Neural crest cell (in vitro differentiated cells): ENCODE measurements at places on chromosomes 3 and 15.

DNA sequence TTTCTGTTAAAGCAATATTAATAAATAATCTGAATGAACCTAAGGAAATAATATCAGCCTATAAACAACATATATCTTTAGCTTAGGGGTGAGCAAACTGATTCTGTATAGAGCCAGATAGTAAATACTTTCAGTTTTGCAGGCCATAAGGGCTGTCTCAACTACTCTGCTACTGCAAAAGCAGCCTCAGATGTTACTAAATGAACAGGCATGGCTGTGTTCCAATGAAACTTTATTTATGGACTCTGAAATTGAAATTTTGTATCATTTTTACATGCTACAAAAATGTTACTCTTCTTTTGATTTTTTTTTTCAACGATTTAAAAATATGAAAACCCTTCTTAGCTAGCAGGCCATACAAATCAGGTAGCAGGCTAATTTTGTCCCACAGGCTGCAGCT lies 212.8 kb upstream of the PRICKLE2 start:
- no peak for DNase-seq

DNA sequence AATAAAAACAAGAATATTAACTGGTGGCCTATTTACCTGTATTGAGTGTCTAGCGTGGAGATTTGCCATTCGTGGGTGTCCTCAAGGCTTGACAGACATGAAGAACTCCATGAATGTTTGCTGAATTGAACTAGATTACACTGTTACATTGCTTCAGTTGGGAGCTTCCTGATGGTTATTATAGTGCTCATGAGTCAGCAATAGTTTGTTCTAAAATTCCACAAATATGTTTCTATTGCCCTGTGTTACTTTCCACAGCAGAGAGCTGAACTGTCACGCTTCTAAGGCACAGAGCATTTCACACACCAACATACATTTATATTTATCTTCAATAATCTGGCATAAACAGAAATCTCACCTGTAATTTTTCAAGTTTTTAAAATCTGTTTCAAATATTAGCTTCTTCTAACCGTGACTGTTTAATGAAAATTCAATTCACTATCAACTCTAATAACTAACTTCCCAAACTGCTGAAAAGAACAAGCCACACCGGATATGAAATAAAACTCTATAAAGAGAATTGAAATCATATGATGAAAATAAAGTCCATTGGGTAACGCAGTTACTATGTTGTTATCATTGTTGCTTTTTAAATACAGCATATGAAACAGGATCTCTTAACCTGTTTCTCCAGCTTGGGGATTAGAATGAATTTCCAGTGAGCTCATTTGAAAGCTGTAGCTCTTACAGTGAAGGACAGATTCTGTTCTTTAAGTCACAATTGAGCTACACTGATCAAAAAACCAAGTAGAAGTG lies 61.2 kb upstream of the MCF2L2 start:
- DNase-seq: no peak

DNA sequence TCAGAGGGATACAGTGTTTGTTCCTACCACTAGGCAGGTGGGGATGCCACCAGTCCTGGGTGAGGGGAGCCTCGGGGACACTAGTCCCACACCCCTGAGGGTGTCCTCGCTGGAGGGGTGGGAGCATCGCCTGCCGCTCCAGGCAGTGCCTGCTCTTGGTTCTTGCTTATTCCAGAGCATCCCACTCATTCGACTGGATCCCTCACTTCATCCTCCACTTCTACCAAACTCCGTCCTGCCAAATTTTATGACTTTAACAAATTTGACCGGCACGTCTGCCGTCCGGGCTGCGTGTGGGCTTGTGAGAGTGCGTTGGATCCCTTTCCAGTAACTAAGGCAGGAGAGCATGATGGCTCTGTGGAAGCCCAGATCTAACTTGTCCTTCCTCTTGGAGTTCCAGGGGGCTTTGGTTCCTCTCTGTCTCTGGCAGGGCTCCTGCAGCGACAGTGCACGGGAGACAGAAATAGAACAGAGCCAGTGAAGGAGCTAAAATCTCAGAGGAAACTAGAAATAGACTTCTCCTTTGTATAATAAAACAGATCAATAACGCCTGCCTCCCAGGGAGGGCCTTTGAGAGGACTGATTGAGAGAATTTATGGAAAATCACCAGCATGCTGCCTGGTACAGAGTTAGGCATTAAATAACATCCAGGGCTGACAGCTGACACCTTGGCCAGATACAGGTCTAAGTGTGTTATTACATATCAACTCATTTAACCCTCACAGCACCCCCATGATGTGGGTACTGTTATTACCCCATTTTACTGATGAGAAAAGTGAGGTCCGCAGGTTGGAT lies 34.5 kb downstream of the MGLL start:
- DNase-seq: no peak

- no peak for DNase-seq
These were observed 73.5 kb downstream of the MGLL start for GRCh38 chr3:127748754-127749327.

GRCh38 chr3:32498252-32498651 lies 4.4 kb downstream of the CMTM6 start:
- no peak for DNase-seq

- no peak for DNase-seq
These were observed 151.3 kb downstream of the OR4M2 start for GRCh38 chr15:22231603-22232002.

DNA sequence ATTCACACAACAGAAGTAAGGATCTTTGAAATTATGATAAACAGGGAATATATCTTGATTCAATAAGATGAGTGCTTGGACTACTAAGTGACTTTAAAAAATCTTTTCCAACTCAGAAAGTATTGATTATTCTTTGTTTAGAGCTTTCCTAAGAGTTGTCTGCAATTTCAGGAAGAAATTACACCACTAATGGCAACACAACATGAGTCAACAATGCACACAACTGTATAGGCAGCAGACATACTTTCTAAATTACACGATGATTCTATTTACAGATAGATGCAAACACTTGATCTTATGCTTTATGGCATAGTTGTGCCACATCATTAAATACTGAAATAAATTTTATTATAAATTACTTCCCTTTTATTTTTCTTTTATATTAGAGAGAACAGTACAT lies 4.4 kb downstream of the NAA50 start:
- no peak for DNase-seq

GRCh38 chr15:57298204-57298603 lies 78.1 kb upstream of the CGNL1 start:
- no peak for DNase-seq

DNA sequence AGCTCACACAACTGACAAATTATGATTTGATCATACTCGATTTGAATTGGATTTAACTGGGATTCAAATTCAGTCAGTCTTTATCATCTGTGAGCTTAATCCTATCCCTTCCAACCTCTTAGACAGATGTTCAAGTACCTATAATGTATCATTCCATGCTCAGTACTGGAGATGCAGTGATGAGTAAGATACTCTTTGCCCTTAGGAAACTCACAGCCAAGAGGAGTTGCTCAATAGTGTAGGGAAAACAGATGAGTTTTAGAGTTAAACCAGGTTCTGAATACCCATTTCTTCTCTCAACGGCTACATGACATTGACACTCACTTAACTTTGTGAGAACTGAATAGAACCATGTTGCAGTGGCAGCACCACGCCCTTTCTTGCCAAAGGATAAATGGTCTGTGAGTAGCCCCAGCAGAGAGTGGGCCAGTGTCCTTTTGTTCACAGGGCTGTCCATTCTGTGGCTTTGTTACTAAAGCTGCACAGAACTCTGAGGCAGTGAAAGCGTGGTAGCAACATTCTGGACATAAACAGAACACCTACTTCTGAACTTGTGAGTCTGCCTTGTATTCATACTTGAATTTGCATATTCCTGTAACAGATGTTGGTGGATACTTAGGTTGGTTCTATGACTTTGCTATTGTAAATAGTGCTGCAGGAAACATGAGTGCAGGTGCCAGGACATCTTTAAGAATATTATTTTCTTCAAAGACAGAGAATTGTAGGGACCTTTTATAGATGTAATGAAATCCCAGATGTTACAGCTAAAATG lies 91.6 kb downstream of the RASA2 start:
- DNase-seq: no peak

DNA sequence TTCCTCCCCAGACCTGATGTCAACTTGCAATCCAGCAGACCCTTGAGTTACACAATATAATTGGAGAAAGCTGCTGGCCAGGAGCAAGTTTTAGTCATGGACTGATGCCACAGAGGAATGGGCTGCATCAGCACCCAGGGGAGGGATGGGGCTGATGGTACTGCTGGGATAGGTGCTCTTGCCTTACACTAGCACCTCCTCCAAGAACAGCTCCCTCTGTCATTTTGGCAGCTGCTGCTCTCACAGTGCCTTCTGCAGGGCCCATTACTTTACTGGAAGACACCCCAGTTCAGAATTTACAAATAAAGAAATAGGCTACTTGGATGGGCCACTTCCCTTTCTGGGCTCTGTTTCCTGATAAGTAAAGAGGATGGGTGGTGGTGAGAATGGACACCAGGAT lies 85.3 kb upstream of the RORA start:
- no peak for DNase-seq

GRCh38 chr15:69609776-69610175 lies 157.2 kb downstream of the RPLP1 start:
- DNase-seq: no peak

DNA sequence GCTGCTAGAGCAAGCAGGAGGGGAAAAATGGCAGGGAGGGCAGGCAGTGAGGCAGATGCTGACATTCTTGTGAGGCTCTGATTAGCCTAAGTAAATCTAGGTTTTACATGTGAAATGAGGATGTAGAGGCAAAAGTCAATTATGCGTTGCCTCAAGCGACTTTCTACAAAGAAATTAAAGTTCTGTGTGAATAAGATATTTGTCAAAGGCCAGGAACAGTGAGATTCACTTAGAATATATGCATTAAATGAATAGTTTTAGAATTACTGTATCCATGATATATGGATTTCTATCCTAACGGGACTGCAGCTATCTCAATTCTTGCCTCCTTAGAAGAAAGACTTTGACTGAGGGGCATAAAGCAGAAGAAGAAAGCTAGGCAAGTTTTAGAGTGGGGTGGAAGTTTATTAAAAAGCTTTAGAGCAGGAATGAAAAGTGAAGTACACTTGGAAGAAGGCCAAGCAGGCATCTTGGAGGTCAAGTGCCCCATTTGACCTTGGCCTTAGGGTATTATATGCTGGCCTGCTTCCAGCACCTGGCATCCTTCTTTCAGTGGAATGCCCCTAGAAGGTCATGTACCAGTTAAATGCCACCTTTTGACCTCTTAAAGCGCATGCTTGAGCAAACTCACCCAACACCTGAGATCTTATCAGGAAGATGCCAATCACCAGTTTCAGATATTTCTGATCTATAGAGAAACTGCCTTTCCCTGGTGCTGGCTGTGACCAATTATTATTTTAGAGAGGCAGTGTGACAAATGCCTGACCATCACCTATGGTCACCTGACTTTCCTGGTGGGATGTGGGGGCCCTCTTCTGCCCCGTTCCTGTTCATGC lies 38.2 kb downstream of the OSTN start:
- no peak for DNase-seq

- DNase-seq: no peak
These were observed 457.1 kb upstream of the ROBO2 start for GRCh38 chr3:76582632-76583378.

DNA sequence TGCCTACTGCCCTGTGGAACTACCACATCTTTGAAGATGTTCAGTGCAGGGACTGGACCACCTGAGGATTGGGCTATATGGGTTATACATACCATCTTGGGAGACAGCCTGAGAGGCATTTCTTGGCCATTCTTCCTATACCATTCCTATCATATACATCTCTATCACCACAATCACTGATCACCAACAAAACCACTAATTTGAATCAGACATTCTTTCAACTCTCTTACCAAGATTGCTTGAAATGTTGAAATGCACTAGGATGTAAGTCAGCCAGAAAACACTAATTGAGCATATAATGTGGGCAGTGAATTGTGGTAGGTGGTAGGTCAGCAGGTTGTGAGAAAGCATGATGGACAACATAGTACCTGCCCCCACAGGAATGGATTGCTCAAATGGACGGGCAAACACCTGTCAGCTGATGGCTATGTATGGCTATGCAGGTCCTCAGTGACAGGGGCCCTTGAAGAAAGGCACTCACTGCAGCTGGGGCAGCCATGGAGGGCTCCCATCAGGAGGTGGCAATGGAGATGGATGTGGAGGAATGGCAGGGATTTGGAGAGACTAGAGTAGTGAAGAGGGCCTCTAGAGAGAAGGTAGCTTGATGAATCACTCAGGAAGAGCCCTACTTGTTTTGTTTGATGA lies 49.1 kb downstream of the AMOTL2 start:
- no peak for DNase-seq

GRCh38 chr3:17823816-17824215 lies 81.4 kb upstream of the TBC1D5 start:
- DNase-seq: no peak

- DNase-seq: no peak
These were observed 8.8 kb downstream of the BSN start for GRCh38 chr3:49563040-49563578.

DNA sequence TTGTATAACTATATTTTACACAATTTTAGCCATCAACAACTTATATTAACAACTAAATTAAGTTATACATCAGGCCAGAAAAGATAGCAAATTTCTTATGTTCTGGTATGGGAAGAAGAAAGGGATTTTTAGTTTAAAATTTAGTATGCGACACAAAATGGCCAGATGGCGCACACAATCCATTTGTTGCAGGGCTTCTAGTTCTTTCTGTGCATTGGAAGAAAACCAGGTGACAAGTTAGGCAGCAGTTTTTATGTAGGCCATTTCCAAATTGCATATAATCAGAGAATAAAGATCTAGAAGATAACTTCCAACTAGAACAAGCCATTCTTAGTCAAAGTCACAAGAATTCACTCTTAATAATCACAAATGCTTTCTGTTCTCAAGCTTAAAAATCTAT lies 230.1 kb upstream of the ZNF717 start:
- no peak for DNase-seq

DNA sequence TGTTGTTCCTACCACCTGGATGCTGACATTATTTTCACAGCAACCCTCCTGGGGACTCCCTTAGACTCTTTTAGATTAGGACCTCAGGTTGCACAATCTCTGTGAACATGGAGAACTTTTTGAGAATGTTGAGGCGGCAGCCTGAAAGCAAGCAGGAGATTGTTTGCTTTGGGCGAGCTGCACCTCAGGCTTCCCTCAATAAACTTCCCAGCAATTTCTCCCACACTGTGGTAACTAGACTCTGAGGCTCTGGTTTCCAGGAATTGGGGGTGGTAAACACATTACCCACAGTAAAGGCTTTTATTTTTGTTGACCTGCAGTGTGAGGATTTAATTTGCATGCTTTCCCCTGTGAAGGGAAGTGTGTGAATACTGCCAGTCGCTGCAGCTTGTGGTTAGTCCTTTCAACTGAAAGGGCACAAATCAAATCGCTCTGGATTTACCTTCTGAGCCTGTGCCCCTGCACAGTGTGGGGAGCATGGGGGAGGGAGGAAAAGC lies 35.2 kb upstream of the SIAH2 start:
- DNase-seq: no peak

GRCh38 chr15:81373176-81373575 lies 837 bp downstream of the TMC3 start:
- no peak for DNase-seq

- no peak for DNase-seq
These were observed 8.5 kb upstream of the KLHL6 start for GRCh38 chr3:183564046-183564445.

GRCh38 chr3:108907194-108907593 lies 46.5 kb downstream of the GUCA1C start:
- DNase-seq: no peak

GRCh38 chr3:59880717-59881116 lies 830.9 kb upstream of the CFAP20DC start:
- no peak for DNase-seq
